ENCODE measurements at places on chromosomes 11 and 22.

- DNase-seq, result no peak
Measured at GRCh38 chr11:102419181-102419580, 33.4 kb downstream of the TMEM123 start.

GRCh38 chr11:117997406-117997805 lies 11.2 kb downstream of the IL10RA start:
- DNase-seq, result no peak

GRCh38 chr11:73524774-73525173 lies 73.1 kb downstream of the FAM168A start:
- DNase-seq, result no peak

DNA sequence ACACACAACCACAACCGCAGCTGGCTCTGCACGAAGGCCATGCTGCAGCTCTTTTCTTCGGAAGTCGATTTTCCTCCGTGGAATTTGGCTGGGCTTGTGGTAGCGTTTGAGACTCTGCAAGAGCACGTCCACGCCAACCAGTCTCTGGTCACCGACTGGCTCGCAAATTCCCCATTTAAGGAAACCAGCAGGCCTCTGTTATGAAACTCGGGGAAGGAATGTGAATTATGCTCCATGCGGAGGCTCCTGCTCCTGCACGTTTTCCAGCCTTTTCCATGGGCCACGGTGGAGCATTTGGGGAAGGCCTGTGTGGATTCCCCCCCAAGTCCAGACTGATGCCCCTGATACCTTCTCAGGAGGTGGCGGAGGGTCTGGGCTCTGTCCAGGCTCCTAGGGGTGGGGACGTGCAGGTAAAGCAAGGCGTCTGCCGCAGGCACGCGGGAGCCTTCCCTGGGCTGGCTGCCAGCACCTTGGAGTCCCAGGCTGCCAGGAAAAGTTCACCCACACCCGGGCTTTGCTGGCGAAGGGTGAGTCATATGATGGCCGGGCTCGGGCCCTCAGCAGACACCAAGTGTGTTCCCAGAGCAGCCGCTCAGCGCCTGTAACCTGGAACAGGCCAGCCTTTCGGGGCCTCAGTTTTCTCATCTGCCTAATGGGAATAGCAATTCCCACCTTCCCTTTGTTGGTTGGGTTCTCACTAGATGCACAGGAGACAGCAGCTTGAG lies 41.9 kb downstream of the LRP5 start:
- no peak for DNase-seq

- no peak for DNase-seq
Measured at GRCh38 chr11:116731097-116731761, 41.6 kb downstream of the BUD13 start.

DNA sequence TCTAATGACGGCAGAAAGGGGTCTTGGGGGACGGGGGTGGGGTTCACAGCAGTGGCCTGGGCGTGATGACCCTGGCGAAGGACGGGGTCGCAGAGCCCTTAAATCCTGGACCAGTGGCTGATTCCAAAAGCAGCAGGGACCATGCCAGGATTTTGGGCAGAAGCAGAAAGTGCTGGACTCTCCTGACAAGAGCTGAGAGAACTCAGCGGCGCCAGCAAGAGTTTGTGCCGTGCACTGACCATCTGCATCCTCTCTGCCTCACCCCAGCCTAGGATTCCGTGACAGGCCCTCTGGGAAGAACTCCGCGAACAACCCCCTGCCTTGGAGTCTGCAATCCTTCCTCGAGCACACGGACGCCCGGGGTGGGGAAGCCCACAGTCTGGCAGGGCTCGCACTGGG lies 644 bp upstream of the NDUFV1 start:
- no peak for DNase-seq

DNA sequence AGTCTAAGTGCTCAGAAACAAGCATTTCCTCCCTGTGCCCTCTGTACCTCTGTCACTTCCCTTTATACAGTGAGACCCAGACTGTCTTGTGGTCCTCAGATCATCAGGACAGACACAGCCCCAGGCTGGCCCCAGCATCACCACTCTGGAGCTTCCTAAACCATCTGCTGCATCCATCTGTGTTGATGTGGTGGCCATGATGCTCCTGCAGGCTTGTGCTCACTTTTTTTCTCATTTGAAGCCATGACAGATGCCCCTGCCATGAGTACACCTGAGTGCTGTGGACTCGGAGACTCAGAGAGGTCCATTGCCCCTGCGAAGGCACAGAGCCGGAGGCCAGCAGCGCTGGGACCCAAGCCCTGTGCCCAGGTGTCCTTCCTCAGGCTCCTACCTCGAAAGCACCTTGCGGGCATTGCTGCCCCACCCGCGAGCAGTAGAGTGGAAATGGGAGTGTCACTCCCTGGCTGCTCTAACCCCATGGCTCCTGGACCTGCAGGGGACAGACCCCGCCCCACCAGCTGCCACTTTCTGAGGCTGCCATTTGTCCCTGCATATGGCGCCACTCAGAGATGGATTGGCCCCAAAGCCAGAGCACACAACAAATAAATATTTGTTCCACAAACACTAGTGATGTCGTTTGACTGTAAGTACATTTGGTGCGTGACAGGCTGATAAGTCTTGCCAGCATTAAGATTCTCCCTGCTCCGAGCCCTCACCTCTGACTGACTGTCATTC lies 593.5 kb downstream of the TBC1D22A start:
- no peak for DNase-seq

DNA sequence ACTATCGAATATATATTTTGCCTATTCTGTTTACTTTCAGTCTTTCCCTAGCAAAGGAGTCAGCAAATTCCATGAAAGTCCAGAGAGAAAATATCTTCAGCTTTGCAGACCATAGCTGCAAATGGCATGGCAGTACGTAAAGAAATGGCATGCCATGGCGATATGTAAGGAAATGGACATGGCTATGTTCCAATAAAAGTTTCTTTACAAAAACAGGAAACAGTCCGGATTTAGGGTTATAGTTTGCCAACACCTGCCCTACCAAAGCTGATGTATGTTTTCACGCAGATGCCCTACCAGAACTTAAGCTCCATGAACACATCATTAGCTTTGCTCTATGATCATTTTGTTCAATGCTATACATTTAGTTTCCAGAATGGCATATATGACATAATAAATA lies 19.5 kb downstream of the KIAA0930 start:
- DNase-seq, result no peak

DNA sequence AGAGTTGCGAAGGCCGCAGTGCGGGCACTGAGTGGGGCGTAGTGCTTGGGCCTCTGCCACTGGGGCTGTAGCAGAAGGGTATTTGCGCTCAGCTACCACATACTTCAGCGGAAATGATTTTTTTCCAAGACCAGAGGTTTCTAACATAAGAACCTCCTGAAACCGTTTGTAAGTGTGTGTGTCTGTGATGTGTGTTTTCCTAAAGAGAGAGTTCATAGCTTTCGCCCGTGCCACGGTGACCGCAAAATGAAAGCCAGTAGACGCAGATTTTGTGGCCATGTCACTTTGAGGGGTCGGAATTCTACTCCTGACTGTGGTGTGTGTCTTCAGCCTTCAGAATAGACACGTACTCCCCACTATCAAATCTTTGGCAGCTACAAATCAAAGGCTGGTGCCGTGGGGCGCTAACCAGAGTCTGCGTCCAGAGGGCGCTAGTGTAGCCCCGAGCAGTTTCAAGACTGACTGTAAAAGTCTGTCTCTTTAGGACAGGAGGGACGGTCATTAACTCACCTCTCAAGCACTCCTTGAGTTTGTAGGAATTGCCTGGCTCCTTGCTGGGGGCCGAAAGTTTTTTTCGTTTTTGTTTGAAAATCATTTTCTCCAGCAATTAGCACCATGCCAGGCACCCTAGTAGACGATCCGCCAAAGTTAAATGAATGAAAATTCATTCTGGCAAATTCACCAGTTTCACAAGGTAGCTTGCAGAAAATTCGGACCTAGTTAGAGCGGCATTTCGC lies 2.5 kb upstream of the CALCA start:
- DNase-seq, result peak; percentile 33

GRCh38 chr11:73334384-73335203 lies 26.5 kb downstream of the ARHGEF17 start:
- DNase-seq, result no peak

- no peak for DNase-seq
Measured at GRCh38 chr11:86251345-86251744, 6.8 kb downstream of the EED start.

GRCh38 chr22:36117053-36117554 lies 43.5 kb downstream of the APOL3 start:
- no peak for DNase-seq

DNA sequence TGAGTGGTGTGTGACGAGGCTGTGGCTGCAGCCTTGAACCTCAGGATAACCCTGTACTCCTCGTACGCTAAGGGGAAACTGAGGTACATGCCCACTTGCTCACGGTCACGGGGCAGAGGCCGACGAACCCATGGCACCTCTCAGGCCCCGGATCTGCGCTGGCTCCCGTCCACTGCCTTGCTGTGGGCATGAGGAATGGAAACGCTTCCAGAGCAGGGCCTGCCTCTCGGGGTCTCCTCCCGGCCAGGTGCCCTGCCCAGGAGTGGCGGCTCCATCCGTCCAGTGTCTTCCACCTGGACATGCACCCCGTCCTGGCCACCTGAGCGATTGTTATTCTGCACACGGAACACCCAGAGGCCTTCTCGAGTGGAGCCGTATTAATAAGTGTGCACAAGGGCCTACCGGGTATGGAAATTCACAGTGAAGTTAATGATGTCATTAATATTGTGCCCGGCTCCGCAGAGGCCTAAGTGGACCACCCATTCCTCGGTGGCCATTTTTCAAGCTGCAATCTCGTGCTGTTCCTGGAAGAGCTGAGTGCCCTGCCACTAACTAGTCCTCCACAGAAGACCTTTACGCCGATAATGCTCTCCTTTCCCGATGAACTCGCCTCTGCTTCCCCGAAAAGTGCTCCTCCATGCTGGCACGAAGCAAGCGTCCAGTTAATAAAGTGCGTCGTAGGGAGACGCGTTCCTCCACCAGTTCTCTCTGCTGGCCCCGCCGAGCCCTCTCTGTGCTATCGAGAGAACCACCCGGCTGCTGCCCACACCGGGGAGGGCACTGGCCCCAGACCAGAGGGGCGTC lies 927.9 kb downstream of the BRD1 start:
- DNase-seq, result no peak

DNA sequence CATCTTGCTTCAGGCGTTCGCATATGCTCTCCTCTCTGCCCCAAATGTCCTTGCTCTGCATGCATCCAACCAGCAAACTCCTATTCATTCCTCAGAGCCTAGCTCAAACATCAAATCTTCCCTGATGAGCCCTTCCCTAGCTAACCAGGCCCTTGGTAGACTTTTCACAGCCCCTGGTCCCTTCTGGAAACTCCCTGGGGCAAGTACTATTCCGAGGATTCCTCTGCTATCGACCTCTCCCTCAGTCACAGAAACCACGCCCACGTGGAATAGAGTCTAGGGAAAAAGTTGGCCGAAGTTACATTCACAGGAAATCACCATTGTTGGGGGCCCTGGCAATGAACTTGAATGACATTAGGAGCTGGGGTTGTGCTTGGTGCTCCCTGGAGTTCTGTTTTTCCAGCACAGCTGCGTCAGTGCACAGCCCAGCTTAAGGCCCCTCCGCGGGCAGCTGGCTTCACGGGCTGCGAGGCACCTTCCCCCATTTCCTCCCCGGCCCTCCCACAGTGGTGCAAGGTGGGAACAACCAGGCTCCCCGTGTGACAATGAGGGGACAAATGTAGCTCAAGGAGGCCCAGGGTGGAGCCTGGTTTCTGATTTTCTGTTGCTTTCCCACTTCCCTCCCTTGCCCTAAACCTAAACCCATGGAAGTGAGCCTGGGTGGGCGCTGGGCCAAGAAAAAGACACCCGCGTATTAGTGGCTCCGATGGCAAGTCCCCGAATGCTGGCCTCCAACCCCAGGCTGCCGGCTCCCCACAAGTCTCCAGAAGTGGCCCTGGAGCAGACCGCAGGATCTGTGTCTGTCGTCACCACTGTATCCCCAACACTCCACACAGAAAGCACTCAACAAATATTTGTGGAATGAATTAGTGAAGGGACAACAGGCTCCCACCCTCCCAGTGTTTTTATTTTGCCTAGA lies 4.3 kb upstream of the ATP5MGL start:
- DNase-seq, result no peak
